Uterus (tissue), 4 donors: ENCODE measurements at places on chromosomes 2 and 18. TPM values are rescaled to one million over a fixed set of nuclear protein-coding genes. Genes with fewer than 3 reads are reported as not detected.
A peak's percentile ranks its signal among the peaks of the same experiment; 100 is the strongest.

- no peaks in the 10 kb centered on the region for H3K4me1 ChIP-seq
- DNase-seq = no peak
- H3K27ac ChIP-seq = no peak overlapping the region
- H3K27me3 ChIP-seq = no peaks in the 10 kb centered on the region
- H3K36me3 ChIP-seq = no peaks in the 10 kb centered on the region
Measured at GRCh38 chr2:190862571-190862991, 18.0 kb upstream of the GLS start.

- peaks cover 7% of the 10 kb centered on the region for H3K4me1 ChIP-seq
- peak overlapping the region; percentile 10 for H3K27ac ChIP-seq
- H3K4me3 ChIP-seq = no peak overlapping the region
Measured at GRCh38 chr2:65397122-65397521, 35.3 kb downstream of the SPRED2 start.

DNA sequence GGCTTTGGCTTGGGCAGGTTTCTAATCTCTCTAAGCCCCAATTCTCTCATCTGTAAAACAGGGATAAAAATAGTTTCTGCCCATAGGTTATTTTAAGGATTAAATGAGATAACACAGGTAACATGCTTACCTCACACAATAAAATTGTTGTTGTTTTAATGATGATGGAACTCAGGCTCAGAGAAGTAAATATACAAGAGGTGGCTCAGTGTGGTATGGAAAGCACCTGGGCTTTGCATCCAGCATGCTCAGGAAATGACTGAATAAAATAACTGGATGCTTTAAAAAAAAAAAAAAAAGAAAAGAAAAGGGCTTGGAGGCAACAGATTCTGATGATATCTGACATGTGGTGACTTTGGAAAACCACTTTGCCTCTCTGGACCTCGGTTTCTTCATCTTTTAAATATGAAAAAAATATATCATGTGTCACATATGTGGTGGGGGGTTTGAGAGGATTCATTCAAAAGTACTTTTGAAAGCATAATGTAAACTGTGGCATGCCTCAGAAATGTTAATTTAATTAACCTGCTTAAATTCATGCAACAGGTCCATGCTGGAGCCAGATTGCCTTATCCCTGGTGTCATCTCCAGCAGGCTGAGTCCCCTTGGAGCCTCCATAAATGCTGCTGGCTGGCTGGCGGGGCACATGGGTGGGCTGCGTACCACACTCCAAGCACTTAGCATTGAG is 112.8 kb upstream of the CDC42EP3 start:
- H3K27ac ChIP-seq = peak overlapping the region; percentile 77
- no peak for DNase-seq
- H3K4me3 ChIP-seq = no peak overlapping the region

- no peaks in the 10 kb centered on the region for H3K36me3 ChIP-seq
- no peak overlapping the region for H3K27ac ChIP-seq
- no peak overlapping the region for H3K4me3 ChIP-seq
- DNase-seq = no peak
- H3K27me3 ChIP-seq = no peaks in the 10 kb centered on the region
Measured at GRCh38 chr2:197345846-197346370, 35.3 kb upstream of the ANKRD44 start.

GRCh38 chr2:225293638-225294037 is 105.9 kb upstream of the NYAP2 start:
- no peak overlapping the region for H3K4me3 ChIP-seq
- no peaks in the 10 kb centered on the region for H3K36me3 ChIP-seq
- no peak overlapping the region for H3K27ac ChIP-seq

GRCh38 chr2:39107156-39107555 is 13.7 kb downstream of the SOS1 start:
- H3K27me3 ChIP-seq = no peaks in the 10 kb centered on the region
- H3K36me3 ChIP-seq = no peaks in the 10 kb centered on the region
- H3K4me3 ChIP-seq = no peak overlapping the region
- no peak for DNase-seq

- no peaks in the 10 kb centered on the region for H3K27me3 ChIP-seq
- peaks cover 8% of the 10 kb centered on the region for H3K4me1 ChIP-seq
- H3K4me3 ChIP-seq = no peak overlapping the region
- peak; percentile 37 for DNase-seq
- peak overlapping the region; percentile 40 for H3K27ac ChIP-seq
Measured at GRCh38 chr2:23135481-23136100, 249.4 kb upstream of the KLHL29 start.

DNA sequence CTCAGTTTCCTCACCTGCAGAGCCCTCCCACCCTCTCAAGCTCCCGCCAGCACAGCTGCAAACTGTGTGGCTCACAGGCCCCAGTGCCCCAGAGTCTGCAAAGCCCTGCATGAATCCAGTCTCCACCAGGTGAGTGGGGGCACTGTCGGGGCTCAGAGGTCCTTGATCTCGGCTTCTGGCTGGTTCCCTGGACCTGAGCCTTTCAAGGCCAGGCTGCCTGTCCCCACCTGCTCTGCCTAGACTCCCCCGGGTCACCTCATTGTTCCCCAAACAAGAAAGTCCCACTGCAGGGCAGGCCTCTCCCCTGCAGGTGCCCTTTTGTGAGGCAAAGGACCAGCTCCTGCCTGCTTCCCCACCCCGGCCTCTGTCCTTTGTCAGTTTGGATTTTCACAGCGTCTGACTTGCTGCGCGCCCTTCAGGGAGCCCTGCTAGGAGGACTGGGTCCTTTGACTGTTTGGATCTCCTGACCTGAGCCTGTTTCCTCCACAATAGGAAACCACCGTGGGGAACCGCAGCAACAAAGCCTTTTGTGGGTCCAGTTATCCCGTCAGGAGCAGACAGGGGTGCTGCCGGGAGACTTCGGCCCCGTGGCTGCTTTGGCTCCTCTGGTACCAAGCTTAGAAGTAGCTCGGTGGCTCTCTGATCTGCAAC is 200.5 kb upstream of the HDAC4 start:
- no peaks in the 10 kb centered on the region for H3K36me3 ChIP-seq
- peak; percentile 8 for DNase-seq
- H3K4me1 ChIP-seq = no peaks in the 10 kb centered on the region
- no peak overlapping the region for H3K27ac ChIP-seq
- no peaks in the 10 kb centered on the region for H3K27me3 ChIP-seq

DNA sequence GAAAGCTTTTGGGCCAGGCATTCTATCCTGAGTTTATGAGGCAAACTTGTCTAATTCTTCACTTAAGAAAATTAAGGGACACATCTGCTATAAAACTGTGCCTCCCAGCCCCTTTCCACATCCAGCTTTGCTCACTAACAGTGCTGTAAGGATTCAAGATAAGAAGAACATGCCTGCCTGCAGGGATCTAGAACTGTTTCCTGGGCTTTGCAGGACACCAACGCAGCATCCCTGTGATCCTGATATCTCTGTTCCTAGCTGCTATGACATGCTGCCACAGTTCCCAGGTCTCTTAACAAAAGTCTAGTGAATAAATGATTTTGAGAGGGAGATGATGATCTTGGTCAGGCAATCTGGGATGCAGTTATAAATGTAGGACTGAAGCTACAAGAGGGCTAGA is 12.4 kb downstream of the B4GALT6 start:
- no peaks in the 10 kb centered on the region for H3K27me3 ChIP-seq
- DNase-seq = no peak
- H3K4me1 ChIP-seq = no peaks in the 10 kb centered on the region
- H3K4me3 ChIP-seq = no peak overlapping the region
- no peaks in the 10 kb centered on the region for H3K36me3 ChIP-seq

DNA sequence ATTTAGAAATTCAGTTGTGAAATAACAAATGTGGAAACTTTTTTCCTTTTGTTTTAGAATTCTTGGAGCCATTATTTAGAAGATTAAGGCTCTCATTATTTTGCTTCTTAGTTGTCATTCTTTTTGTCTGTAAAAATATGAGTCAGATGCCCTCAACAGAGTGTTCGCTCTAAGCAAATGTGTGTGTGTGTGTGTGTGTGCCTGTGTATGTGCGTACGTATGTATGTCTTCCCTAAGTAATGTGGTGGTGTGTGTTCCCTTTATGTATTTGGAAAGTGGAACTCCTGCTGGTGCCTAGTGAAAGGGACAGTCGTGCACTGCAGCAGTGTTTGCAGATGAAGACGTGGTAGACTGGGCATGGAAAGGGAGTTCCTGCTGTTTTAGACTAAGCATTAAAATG is 27.5 kb downstream of the ZNF407 start:
- no peaks in the 10 kb centered on the region for H3K27me3 ChIP-seq
- no peaks in the 10 kb centered on the region for H3K4me1 ChIP-seq
- no peak overlapping the region for H3K27ac ChIP-seq
- no peak for DNase-seq

- no peaks in the 10 kb centered on the region for H3K27me3 ChIP-seq
- no peaks in the 10 kb centered on the region for H3K4me1 ChIP-seq
- no peak overlapping the region for H3K27ac ChIP-seq
- no peak for DNase-seq
- H3K4me3 ChIP-seq = no peak overlapping the region
Measured at GRCh38 chr18:24995056-24995455, 356.9 kb downstream of the ZNF521 start.

DNA sequence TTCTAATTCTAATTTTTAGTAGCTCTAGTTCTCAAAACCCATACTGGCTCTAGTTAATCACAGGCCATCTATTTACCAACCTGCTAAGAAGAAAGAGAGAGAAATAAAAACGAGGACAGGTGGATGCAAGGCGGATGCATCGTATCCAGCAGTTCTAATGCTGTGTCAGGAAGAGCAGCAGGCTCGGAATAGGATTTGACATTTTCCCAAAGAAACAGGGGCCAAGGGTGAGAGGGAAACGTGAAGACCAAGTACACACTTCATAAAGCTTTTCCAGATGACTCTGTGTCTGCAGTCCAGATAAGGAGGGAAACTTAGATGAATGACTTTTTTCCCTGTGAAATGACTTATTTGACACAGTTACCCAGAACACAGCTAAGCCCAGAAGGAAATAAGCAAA is 117.5 kb downstream of the ESCO1 start:
- H3K27ac ChIP-seq = no peak overlapping the region
- H3K4me3 ChIP-seq = no peak overlapping the region
- DNase-seq = no peak

GRCh38 chr2:113117541-113118262 is 9.7 kb upstream of the IL1RN start:
- H3K4me3 ChIP-seq = no peak overlapping the region
- H3K27me3 ChIP-seq = no peaks in the 10 kb centered on the region
- no peaks in the 10 kb centered on the region for H3K4me1 ChIP-seq
- no peaks in the 10 kb centered on the region for H3K36me3 ChIP-seq

GRCh38 chr2:45781464-45781811 is 130.0 kb downstream of the PRKCE start:
- DNase-seq = no peak
- H3K4me1 ChIP-seq = no peaks in the 10 kb centered on the region
- H3K27ac ChIP-seq = no peak overlapping the region
- H3K4me3 ChIP-seq = no peak overlapping the region

DNA sequence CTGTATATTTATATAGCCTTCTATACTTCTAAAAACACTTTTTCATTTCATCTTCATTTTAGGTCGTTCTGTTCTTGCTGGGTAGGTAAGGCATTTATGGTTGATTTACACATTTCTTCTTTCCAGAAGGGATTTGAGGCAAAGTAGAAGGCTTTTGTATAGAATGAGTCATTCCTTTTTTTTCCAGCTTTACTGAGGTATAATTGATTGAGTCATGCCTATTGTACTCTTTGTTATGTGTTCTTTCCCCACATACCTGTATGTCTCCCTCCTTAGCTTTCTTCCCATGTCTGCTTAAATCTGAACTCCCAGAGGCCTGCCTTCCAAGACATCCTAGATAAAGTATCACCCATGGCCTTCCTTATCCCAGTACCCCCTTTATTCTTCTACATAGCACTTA is 4.8 kb upstream of the CDC42EP3 start:
- no peak overlapping the region for H3K4me3 ChIP-seq
- no peaks in the 10 kb centered on the region for H3K27me3 ChIP-seq
- H3K4me1 ChIP-seq = no peaks in the 10 kb centered on the region
- no peak overlapping the region for H3K27ac ChIP-seq
- H3K36me3 ChIP-seq = no peaks in the 10 kb centered on the region

DNA sequence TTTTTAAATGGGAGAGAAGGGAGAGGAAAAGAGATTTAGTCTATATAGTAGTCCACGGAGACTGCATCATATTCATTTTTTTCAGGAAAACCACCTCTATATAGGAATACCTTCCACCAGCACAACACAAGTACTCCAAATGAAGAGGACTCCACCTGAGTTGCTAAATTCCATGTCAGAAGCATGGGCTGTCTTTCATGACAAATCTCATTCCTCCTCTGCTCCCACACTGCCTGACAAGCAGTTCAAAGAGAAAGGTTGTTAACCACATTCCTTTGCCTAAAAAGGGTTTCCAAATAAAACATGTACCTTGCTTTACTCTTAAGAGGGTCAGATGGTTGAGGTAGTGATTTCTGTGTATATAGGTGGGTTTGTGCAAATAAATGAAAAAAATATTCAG is 122.0 kb downstream of the TMEFF2 start:
- H3K27me3 ChIP-seq = no peaks in the 10 kb centered on the region
- no peak overlapping the region for H3K27ac ChIP-seq
- DNase-seq = no peak

GRCh38 chr18:9135912-9136314 is 668 bp upstream of the ANKRD12 start:
- no peaks in the 10 kb centered on the region for H3K27me3 ChIP-seq
- no peaks in the 10 kb centered on the region for H3K36me3 ChIP-seq
- H3K4me1 ChIP-seq = peaks cover 8% of the 10 kb centered on the region
- no peak for DNase-seq
- peak overlapping the region; percentile 81 for H3K4me3 ChIP-seq

DNA sequence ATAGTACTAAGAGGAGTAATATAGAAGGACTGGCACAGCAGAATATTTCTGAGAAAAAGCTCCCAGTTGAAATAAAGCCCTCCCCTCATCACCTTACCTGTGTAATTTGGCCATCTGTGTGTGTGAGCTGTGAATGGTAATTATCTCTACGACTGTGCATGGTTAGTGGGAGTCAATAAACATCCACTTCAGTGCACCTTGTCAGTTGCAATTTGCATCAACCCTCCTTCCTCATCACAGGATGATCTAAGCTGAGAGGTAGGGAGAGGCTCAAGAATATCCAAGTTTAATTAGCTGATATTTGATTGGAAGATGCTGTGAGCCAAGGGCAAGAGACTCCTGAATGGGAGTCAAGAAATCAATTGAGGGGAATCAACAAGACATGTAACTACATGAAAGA is 694.9 kb upstream of the KLHL29 start:
- H3K27ac ChIP-seq = no peak overlapping the region
- no peak overlapping the region for H3K4me3 ChIP-seq
- DNase-seq = no peak
- H3K4me1 ChIP-seq = no peaks in the 10 kb centered on the region

DNA sequence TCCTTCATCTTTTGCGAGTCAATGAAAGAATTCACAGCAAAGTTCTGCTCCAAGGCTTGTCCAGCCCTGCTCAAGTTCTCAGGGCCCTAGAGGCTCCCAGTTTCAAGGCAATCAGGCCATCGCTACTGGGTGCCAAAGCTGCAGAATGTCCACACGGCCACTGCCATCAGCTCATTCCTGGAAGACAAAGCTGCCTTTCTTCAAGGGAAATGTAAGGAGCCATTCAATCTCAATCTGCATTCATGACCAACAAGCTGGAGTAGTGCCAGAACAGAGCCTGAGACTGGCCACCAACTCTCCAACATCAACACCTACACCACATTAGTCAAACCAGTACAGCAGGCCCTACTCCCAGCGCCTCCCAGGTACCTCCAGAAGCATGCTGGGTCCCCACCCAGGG is 202.2 kb downstream of the TCF4 start:
- H3K36me3 ChIP-seq = no peaks in the 10 kb centered on the region
- H3K4me1 ChIP-seq = no peaks in the 10 kb centered on the region

EHD3 gene
- total RNA-seq = 2.6 TPM

LDAH gene
- total RNA-seq = 17.9 TPM

SRD5A2 gene
- not detected for total RNA-seq

FHOD3 gene
- 0.26 TPM for total RNA-seq

CCDC93 gene
- 27.9 TPM for total RNA-seq

MARCO gene
- 2.3 TPM for total RNA-seq

PAX3 gene
- not detected for total RNA-seq

LOXHD1 gene
- total RNA-seq = not detected

TMEM200C gene
- 1.6 TPM for total RNA-seq

CAVIN2 gene
- total RNA-seq = 37.3 TPM

ATP6V1C2 gene
- 0.61 TPM for total RNA-seq
